Left hindlimb (tissue), 1 donor: ENCODE measurements at places on chromosomes 12 and 14.

GRCh38 chr12:119990382-119990874 lies 1.4 kb downstream of the BICDL1 start:
- DNase-seq = no peak

DNA sequence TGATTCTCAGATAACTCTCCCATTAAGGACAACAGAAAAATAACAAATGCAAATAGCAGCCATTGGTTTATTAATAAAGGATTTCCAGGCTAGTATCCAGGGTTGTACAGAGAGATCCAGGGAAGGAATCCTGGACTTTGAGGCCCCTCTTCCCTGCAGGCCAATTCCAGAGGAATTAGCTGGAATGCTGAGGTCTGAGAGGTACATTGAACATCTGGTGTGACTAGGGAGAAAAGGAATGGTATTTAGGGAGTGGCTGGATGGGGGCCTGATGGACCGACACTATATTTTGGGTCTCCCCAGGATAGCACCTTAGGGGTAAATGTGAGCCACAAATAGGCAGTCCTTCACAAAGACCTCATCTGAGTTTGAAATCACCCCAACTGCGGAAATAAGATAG lies 924.5 kb downstream of the AACS start:
- DNase-seq = peak; percentile 32

DNA sequence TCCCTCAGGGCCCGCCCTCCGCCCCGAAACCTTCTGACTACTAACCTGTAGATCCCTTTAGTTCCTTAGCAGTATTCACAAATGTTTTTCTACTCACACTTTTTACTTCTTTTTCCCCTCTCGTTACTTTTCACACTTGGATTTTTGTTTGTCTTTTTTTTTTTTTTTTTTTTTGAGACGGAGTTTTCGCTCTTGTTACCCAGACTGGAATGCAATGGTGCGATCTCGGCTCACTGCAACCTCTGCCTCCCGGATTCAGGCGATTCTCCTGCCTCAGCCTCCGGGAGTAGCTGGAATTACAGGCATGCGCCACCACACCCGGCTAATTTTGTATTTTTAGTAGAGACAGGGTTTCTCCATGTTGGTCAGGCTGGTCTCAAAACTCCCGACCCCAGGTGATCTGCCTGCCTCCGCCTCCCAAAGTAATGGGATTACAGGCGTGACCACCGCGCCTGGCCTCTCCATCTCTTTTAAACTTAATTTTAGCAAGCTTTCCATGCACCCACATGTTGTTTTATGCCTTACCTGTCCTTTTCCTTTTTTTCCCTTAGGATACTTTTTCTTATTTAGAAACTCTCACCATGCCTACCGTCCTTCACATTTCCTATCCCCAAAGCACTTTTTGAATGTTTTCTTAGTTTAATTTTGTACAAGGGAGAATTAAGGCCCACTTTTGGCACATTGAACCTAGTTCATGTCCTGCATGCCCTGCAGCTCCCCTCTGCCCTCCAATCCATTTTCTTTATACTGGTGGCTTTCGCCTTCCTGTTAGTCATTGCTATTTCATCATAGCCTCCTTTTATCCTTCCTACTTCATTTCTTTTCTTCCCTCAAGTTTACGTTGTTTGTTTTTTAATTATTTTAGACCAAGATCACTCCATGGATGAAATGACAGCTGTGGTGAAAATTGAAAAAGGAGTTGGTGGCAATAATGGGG lies 1.1 kb downstream of the SP1 start:
- DNase-seq = no peak

- DNase-seq = no peak
Observed at GRCh38 chr14:77498984-77499527, 440 bp upstream of the ISM2 start.
